ENCODE measurements at places on chromosomes 3 and 15.

- no peak for DNase-seq
Observed at GRCh38 chr15:79370716-79371115, 59.8 kb downstream of the TMED3 start.

- no peak for DNase-seq
Observed at GRCh38 chr3:53999725-54000124, 108.1 kb upstream of the SELENOK start.

DNA sequence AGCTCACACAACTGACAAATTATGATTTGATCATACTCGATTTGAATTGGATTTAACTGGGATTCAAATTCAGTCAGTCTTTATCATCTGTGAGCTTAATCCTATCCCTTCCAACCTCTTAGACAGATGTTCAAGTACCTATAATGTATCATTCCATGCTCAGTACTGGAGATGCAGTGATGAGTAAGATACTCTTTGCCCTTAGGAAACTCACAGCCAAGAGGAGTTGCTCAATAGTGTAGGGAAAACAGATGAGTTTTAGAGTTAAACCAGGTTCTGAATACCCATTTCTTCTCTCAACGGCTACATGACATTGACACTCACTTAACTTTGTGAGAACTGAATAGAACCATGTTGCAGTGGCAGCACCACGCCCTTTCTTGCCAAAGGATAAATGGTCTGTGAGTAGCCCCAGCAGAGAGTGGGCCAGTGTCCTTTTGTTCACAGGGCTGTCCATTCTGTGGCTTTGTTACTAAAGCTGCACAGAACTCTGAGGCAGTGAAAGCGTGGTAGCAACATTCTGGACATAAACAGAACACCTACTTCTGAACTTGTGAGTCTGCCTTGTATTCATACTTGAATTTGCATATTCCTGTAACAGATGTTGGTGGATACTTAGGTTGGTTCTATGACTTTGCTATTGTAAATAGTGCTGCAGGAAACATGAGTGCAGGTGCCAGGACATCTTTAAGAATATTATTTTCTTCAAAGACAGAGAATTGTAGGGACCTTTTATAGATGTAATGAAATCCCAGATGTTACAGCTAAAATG, 91.6 kb downstream of the RASA2 start:
- DNase-seq = no peak

DNA sequence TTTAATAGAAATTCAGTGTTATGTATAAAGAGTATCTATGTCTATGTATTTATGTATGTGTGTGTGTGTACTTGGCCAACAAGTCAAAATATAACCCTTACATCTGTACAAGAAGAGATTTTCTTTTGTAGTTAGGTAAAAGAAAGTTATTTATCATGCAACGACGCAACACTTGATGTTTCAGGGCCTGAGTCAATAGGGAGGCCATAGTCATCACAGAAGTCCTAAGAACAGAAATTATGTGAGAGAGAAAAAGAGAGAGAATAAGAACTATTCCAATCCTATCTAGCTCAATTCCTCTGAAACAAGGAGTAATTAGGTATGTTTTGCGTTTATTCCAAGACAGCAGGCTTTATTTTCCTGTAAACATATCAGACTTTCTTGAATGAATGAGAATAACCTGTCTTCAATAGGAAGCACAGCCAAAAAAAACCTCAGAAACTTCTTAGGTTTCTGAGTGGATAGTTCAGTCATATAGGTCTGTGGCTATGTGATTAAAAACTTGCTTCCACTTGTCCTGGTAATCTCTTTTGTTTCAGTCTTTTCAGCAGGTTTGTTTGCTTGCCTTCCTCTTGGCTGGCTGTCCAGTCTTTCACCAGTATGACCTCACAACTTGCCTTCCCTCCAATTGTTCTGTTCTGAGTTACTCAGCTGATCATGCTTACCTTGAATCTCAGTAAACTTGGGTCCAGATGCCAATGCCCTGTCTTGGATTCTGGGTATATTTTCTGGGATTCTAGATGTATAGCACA, 382.4 kb upstream of the GBE1 start:
- no peak for DNase-seq

GRCh38 chr15:48177383-48177765, 721 bp downstream of the MYEF2 start:
- DNase-seq = no peak

DNA sequence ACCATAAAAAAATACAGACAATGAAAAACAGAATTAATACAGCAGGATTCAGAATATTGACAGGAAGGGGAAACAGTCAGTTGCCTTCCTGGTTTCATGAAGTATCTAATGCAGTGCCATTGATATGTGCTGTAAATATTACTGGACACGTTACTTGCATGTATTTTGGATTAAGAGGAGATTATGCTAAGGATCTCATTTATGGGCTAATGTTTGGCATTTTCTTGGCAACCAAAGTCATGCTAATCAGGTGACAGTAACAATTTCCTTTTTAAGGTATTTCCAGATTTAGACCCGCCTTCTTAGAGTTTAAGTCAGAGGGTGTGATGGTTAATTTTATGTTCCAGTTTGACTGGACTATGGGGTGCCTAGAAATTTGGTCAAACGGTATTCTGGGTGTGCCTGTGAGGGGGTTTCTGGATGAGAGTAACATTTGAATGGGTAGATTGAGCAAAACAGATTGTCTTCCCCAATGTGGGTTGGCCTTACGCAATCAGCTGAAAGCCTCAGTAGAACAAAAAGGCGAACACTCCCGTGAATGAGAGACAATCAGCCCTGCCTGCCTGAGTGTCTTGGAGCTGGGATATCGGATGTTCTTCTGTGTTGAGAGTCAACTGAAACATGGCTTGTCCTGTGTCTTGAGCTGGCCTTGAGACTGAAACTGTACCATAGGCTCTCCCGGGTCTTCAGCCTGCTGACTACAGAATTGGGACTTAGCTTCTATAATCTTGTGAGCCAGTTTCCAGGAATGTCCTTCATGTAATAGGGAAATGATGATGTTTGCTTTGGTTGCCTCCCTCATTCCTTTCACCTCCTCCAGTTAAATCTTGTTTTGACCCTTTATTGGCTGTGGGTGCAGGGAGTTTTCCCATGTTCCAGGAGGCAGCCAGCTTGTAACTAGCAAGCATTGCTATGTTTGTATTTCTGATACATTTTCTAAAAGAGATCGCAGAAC, 10.5 kb downstream of the SQOR start:
- DNase-seq = no peak

GRCh38 chr3:138426211-138426610, 8.2 kb upstream of the ESYT3 start:
- no peak for DNase-seq

DNA sequence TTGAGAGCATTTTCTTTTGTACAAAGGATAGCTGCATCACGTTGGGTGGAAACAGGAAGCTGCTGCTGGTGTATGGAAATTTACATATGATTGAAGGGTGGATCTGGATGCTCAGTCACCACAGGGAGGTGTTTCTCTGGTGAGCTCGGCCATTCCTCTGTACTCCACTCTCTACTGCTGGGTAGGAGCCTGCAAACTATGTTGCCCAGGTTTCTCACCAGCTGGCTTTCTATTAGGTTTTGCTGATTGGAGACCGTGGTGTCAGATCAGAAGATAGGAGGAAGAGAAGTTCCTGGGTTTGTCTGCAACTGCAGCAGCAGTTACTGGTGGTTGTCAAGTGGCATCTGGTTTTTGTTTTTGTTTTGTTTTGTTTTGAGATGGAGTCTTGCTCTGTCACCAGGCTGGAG, 61.7 kb downstream of the TAMM41 start:
- DNase-seq = no peak

DNA sequence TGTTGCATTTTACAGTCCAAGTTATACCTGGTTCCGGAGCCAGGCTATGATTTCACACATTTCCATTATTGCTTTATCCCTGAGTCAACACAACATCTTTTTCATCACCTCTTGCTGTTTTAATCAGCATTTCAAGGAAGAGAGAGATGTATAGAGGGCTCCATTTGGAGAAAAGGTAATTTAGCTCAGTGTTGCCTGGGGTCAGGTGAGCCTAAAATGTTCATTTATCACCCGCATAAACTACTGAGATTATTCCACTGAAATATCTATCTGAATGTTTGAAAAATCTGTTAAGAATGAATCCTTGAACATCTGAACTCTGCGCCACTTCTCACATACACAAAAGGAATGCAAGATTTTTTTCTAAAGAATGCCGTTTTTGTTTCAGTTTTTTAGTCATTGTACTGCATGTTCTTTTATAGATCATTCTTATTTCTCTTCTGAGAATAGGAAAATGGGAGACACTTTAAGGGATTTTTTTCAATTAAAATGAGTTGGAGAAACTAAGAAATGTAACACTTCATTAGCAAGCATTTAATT, 51.5 kb upstream of the AGTR1 start:
- DNase-seq = no peak

DNA sequence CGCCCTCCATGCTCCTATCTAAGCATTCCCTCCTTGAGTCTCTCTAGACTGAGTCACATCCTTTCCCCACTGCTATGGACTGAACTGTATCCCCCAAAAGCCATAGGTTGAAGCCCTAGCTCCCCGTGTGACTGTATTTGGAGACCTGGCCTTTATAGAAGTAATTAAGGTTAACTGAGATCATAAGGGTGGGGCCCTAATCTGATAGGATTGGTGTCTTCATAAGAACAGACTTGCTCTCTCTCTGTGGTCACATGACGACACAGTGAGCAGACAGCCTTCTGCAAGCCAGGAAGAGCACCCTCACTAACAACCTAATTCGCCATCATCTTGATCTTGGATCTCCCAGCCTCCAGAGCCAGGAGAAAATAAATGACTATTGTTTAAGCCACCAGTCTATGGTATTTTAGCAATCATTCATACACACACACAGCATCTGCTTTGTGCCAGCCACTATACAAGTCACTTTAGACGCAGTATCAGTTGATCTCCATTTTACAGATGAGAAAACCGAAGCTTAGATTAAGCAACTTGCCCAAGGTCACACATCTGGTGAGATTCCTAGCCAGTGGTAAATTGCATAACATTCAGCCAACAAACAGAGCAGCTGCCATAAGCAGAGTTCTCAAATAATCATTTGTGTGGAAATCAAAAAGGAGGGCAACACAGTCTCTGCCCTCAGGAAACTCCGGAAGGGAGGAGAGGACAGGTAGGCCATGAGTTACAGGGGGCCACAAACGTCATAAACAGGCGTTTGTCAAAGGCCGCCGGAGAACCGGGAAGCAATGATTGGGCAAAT, 66.3 kb upstream of the HES1 start:
- DNase-seq = no peak

DNA sequence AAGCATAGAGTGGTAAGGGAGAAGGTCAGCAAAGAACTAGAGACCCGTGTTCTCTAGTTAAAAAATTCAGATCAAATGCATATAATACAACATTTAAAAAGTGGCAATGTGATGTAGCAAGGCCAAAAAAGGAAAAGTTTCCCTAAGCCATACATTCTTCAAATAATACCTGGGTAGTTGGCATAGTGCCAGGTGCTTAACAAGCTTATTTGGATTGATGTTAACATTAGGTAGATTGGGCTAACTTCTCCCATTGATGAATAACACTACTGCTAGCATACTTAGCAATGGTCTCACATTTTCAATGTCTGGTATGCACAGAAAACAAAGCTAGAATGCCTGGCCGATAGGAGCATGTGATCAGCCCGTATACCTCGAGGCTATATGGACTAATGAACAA, 283.6 kb upstream of the RARB start:
- no peak for DNase-seq

DNA sequence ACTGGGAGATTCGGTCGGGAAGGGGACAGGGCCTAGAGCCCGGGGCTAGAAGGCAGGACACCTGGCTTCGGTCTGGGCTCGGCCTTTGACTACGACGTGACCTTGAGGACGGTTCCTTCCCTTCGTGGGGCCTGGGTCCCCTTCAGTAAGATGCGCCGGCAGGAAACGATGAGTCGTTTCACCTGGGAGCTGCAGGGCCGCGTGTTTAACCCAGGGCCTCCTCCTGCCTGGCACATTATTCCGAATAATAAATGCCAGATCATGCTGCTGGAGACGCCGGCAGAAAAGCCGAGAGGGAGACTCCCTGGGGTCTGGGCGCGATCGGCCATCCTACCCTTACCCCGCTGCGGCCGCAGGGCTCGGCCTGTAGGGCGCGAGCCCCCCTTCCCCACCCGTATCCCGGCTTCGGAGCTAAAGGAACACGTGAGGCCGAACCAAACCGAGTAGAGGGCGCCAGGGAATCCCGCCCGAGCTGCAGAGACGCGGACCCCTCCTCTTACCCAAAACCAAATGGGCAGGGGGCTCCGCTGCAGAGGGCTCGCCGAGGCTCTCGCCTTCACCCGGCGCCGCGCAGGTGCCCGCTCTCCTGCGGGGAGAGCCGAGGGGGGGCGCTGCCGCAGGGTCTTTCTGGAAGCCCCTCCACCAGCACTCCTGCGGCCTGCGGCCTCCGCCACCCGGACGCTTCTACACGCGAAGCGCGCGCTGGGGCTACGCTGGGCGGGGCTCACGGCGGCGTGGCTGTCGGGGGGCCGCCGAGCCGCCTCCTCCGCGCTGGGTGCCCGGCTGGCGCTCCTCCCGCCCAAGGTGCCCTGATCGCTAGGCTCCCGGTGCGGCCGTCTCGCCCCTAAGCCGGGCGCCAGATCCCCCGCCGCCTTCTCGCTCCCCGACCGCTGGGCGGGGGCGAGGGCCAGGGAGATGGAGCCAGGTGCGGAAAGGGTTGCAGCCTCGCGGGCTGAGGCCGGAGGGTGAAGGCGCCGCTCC, at the start of gene BDH1:
Gene BDH1 (minus strand): TSS at position 688 of the 981 bp plus-strand sequence. CDS start 9,525 bp downstream, outside the sequence.
- DNase-seq = no peak

DNA sequence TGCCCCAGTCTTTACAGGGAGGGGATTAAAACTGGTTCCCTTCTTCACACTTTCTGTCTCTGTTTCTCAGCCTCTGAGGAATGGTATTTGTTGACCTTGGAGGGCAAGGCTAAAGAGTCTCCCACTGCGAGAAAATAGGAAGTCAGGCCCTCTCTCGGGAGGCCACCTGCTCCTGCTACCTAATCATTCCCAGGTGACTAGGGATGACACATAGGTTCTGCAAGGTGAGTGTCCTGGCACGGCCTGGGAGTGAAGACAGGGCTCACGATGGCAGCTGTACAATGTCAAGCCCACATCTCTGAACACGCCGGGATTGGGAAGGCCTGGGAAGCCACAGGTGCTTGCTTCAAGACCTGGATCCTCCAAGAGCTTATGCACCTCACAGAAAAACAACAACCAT, 314.2 kb downstream of the NTRK3 start:
- DNase-seq = no peak

DNA sequence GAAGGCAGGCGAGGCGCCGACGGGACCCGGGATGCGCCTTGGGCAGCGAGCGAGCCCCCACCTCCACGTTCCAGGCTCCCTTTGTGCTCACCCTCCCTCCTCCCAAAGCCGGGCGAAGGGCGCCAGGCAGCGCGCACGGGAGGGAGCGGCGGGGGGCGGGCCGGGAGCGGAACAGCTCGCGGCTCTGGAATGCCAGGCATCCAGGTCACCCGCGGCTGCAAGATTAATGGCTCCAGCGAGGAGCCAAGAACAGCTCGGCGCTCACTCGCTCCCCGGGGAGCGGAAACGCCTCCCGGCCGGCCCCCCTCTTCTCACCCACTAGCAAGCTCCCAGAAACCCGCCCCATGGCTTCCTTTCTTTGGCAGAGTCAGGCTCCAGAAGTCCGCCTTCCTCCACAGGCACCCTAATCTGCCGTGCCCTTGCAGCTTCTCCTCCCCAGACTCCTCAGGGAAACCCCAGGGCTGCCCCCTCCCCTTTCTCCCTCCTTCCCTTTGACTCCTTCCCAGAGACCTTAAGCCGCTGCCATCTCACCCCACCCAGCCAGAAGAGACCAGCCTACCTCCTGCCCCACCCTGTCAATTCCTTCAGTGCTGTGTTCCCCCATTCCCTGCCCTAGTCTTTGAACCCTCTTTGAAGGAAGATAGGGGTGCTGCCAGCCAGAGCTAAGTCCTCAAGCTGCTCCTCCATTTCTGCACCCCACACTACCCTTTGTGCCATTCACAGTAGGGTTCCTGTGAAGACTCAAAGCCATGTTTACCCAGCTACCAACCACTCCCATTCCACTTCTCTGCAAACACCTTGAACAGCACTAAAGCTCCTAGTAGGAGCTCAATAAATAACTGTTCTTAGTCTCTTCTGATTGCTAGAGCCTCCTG, 9.9 kb downstream of the AMOTL2 start:
- no peak for DNase-seq
